ENCODE measurements at places on chromosomes 6 and 20.
A peak's percentile ranks its signal among the peaks of the same experiment; 100 is the strongest.

GRCh38 chr20:36311854-36312723 lies 6.0 kb downstream of the DLGAP4 start:
- no peak for DNase-seq

DNA sequence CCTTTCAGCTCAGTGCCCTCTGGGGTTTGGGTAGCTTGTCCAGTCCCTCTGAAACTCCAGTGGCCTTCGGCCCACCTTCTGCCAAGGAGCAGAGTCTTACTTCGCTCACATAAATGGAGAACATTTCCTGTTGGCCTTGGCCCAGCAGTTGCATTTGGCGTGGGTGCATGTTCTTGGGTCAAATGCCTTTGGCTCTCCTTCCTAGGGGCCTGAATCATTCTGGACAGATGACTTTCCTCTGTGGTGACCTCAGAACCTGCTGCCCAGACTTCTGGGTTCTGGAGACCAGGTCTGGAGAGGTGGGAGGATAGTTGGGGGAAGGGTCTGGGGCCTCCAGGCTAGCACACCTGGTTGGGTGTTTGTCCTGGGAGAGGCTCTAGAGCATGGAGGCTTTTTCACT lies 29.3 kb downstream of the BCAS4 start:
- DNase-seq: no peak

- DNase-seq: no peak
Observed at GRCh38 chr20:62801284-62802010, 3.2 kb upstream of the OGFR start.

GRCh38 chr20:16020971-16021370 lies 552.3 kb downstream of the KIF16B start:
- no peak for DNase-seq

DNA sequence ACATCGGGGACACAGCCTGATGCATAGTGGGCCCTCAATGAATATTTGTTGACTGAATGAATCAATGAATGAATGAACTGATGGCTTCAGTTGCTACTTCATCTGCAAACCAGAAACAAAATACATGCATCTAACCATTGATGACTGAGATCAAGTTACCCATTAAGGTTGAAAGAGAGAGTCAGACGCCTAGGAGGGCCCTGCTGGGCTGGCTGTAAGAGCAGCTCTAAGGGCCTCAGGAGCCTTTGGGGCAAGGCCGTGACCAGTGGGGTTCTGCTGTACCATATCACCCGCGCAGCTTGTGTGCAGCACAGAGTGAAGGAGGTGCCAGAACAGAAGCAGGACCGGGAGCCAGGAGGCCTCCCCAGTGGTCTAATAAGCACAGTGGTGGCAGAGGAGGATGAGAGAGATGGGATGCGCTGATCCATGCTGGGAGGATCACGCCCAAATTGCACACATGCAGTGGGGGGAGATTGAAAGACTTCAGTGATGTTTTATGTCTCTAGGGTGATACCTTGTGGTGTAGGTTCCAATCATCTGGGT lies 96.1 kb upstream of the KCNG1 start:
- no peak for DNase-seq

- no peak for DNase-seq
Observed at GRCh38 chr20:25020901-25021301, 28.4 kb upstream of the APMAP start.

DNA sequence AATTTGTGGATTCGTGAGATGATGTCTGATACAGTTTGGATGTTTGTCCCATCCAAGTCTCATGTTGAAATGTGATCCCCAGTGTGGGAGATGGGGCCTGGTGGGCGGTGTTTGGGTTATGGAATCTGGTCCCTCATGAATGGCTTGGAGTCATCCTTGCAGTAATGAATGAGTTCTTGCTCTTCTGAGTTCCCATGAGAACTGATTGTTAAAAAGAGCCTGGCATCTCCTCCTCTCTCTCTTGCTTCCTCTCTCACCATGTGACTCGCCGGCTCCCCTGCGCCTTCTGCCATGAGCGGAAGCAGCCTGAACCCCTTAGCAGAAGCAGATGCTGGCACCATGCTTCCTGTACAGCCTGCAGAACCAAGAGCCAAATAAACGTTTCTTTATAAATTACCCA lies 30.5 kb upstream of the RPP40 start:
- no peak for DNase-seq

GRCh38 chr6:156933201-156934068 lies 156.3 kb downstream of the ARID1B start:
- peak; percentile 67 for DNase-seq

DNA sequence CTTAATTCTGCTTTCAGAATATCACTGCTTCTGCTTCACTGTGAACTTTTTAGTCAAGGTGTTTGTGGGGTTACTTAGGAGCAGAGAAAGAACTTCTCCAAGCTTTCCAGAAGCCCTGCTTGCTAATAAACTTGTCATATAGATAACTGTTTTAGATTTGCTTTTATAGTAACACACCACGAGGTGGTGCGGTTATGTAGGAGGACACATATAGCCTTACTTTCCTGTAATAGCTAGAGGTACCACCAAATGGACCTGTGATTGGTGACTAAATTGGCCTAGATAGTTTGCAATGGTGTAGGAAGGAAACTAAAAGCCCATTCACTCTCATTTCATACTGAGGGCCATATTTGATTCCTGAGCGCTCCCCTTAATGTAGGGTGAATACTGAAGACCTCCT lies 52.3 kb upstream of the BCLAF1 start:
- no peak for DNase-seq

DNA sequence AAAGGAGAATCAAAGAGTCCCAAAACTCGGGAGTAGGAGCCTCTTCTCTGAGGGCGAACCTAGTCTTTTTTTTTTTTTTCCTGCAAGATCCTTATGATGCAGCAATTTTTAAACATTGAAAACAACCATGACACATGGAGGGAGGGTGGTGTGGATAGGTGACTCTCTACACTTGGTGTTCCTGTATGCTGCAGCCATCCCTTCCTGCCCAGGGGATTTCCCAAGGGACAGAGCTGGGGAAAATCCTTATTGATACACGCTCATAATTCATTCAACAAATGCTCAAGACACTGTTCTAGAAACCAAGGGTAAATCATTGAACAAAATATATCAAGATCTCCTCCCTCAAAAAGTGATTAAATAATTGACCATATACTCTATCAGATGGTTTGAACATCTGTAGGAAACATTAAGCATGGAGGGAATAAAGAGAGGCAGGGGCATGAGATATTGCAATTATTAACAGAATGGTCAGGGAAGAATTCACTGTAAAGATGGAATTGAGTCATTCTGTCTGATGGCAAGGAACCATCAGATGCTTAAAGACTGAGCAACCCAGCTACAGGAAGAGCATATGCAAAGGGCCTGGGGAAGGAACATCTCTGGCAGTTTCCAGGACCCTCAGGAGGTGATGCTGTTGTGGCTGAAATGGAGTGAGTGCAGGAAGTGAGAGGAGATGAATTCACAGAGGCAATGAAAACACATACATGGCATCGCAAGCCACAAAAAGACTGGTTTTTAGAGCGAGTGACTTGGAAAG lies 13.4 kb upstream of the BTN3A3 start:
- DNase-seq: no peak

DNA sequence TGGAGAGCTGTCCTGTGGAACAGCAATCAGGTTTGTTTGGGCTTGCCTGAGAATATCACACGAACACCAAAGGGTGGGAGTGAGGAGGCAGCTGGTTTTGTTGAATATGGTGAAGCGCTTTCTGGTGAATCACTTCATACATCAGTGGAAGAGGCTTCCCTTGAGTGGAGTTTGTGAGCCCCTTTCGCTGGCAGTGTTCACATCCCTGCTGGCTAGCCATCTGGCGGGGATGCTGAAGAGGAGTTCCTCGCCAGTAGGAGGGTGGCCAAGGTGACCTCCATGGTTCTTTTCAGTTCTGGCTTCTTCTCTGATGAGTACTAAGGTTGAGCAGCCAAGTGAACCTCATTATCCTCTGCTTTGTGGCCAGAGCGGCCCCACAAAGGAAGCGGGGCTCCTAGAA lies 37.7 kb upstream of the RNF8 start:
- no peak for DNase-seq

DNA sequence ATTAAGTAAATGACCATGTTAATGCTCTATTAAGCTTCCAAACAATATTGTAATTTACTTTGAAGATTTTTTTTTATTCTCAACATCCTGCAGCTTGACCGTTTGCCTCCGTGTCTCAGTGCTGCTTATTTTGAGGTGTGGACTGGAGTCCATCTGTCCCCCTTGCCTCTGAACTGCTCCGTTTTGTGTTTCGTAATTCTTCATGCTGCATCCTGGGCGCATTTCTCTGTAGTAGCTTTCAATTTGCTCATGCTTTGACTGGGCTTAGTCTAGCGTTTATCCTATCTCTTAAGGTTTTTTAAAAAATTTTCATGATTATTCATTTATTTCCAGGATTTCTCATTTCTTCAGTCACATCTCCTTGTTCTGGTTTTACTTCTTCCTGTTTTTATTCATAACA lies 37.8 kb downstream of the PTPN1 start:
- no peak for DNase-seq

DNA sequence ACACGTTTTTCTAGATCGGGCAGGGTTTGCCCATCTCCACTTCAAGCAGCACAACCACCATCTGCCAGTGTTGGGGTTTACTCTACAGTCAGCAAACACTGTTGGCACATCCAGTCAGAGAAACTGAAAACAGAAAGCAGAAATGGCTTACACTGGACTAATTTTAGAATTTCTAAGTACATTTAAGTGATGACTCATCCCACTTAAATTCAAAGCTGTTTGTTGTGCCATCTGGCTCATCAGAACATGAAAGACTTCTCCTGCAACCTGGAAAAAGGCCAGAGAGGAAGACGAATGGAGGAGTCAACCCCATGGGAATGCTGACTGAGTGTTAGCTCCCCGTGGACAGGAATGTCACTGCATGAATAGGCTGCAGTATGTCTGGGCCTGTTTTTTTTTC lies 21.8 kb downstream of the FAM209B start:
- no peak for DNase-seq

DNA sequence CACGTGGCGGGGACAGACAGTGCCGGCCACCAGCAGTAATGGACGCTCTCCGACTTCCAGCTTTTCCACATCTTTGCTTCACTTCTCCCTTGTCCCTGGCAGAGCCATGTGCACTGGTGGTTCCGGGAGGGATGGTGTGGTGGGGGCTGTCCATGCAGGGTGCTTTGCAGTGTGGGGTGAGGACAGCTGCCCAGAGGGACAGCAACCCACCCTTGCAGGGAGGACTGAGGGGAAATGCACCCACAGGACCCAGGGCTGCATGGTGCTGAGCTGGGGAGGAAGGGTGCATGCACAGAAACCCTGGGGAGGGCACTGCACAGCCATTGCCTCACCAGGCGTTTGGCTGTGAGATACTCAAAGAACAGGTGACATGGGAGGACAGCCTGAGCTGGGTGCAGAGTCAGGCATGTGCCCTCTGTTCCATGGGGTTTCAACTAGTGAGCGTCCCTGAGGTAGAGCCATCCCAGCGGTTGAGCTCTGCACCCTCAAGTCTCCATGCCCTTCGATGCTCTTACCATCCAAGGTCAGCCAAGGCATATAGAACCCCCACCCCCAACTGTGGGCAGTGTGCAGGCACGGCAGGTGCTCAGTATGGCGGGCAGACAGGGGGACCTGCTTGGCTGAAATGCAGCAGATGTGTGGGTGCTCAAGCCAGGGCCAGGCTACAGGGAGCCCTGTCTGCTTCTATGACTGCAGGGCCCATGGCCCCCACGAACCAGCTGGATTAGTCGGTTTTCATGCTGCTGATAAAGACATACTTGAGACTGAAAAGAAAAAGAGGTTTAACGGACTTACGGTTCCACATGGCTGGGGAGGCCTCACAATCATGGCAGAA lies 239.7 kb downstream of the TTLL2 start:
- DNase-seq: no peak

GRCh38 chr6:25698631-25699030 lies 46.6 kb downstream of the SCGN start:
- DNase-seq: no peak

DNA sequence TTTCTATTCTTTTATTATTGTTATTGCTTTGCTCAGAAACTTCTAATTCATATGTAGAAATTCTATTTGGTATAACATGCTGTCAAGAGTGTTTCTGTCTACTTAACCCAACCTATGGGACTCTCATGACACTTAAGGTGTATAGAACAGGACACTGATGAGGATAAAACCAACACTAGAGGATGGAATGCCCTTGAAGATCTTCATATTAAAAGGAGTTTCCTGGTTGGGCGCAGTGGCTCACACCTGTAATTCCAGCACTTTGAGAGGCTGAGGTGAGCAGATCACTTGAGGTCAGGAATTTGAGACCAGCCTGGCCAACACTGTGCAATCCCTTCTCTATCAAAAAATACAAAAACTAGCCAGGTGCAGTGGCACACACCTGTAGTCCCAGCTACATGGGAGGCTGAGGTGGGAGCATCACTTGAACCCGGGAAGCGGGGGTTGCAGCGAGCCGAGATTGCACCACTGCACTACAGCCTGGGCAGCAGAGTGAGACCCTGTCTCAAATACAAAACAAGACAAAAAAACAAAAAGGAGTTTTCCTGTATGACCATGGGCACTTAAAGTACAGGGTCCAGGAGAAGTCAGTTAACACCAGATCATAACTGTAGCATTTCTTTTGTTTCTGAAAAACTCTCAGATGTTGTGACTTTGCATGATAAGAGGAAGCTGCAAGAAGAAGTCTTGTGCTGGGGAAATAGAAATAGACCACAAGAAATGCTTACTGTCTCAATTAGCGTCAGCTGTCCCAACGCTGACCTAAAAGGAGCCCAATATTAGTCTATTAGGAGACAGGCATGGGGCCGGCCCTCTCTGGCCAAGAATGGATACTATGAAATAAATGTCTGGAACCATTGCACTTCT lies 38.9 kb upstream of the CD2AP start:
- no peak for DNase-seq

- no peak for DNase-seq
Observed at GRCh38 chr6:1516742-1517520, 92.8 kb upstream of the FOXC1 start.

DNA sequence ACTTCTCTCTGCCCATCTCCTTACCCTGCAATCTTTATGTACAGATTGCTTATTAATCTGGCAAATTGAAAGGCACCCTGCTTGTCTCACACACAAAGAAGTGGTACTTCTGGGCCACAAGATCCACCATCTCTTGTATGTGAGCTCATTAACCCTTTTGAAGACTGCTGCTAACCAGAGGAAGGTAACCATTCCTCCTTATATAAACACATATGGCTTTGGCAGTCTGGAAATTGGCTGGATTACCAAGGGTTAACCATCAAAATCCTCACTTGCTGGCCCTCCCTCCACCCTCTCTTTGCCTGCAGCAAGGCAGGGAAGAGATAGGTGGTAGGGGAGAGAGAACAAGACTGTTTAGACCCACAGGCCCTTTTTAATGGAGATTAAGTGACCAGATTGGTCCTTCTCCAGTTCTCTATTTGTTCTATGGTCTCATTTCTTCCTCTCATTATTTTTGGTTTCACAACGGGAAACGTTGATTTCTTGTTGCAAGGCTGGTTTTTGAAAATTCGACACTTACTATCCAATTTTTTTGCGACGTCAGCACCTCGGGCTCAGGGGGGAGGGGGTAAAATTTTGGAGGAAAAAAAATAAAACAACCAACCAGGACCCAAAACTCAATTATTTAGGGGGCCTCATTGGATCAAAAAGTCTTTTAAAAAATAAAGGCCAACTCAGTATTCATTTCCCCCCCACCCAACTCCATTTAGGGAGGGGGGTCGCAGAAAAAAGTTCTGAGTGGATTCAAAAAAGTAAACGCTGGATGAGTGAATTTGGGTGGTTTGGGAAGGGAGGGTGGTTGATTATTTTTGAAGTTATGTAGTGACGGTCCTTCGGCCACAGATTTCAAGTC lies 859 bp downstream of the PPP1R10 start:
- DNase-seq: no peak

- DNase-seq: no peak
Observed at GRCh38 chr6:11667876-11668275, 110.7 kb downstream of the ADTRP start.

- no peak for DNase-seq
Observed at GRCh38 chr20:43068482-43068881, 121.2 kb downstream of the PTPRT start.

GRCh38 chr6:56909115-56909907 lies 45.6 kb upstream of the BEND6 start:
- DNase-seq: no peak
